Heart left ventricle (tissue), 16 donors: ENCODE measurements at places on chromosomes 2 and 18. TPM values are rescaled to one million over a fixed set of nuclear protein-coding genes. Genes with fewer than 3 reads are reported as not detected.

The INHBB gene
- 8.6 TPM for total RNA-seq

The VWC2L gene
- total RNA-seq = not detected

The HRH4 gene
- total RNA-seq = not detected

The CFAP210 gene
- total RNA-seq = not detected

The HTR2B gene
- total RNA-seq = 0.32 TPM

The IL36G gene
- not detected for total RNA-seq

The PLCL1 gene
- total RNA-seq = 79.8 TPM

The DSG4 gene
- total RNA-seq = not detected

The C2orf81 gene
- total RNA-seq = 2.3 TPM

The PARD3B gene
- 10.0 TPM for total RNA-seq

The CLHC1 gene
- total RNA-seq = 6.6 TPM

The DPYSL5 gene
- not detected for total RNA-seq

The NTSR2 gene
- total RNA-seq = 0.16 TPM

The ARHGAP28 gene
- total RNA-seq = 1.3 TPM

The ESPNL gene
- total RNA-seq = 1.2 TPM

The LCT gene
- total RNA-seq = not detected

The CFC1 gene
- total RNA-seq = not detected

The CDH19 gene
- 10.3 TPM for total RNA-seq

The SULT1C2 gene
- total RNA-seq = 2.9 TPM

The MYO5B gene
- total RNA-seq = 0.61 TPM

The RTP5 gene
- not detected for total RNA-seq

The POLR1A gene
- total RNA-seq = 25.2 TPM

The ABCG5 gene
- total RNA-seq = not detected

The SIX3 gene
- total RNA-seq = not detected

The TFCP2L1 gene
- 0.25 TPM for total RNA-seq

The HOXD12 gene
- not detected for total RNA-seq

The UNC80 gene
- total RNA-seq = not detected

The CCDC68 gene
- total RNA-seq = 2.0 TPM

The IMP4 gene
- 64.1 TPM for total RNA-seq

The PXDN gene
- total RNA-seq = 13.9 TPM

The LYPD1 gene
- total RNA-seq = 1.8 TPM

The CREG2 gene
- total RNA-seq = not detected

The KIF1A gene
- total RNA-seq = 1.6 TPM

The PGAP1 gene
- 8.4 TPM for total RNA-seq

The TMEM17 gene
- total RNA-seq = 1.2 TPM

The FAM228A gene
- total RNA-seq = not detected

The SLC8A1 gene
- total RNA-seq = 1,172 TPM

The SLC23A3 gene
- 0.12 TPM for total RNA-seq

The KLHL30 gene
- 25.4 TPM for total RNA-seq

The GALNT3 gene
- not detected for total RNA-seq

The DOK6 gene
- 2.3 TPM for total RNA-seq

The CYP27A1 gene
- total RNA-seq = 3.7 TPM

The SRD5A2 gene
- total RNA-seq = not detected

The NETO1 gene
- total RNA-seq = not detected

The GAL3ST2 gene
- not detected for total RNA-seq

The TLX2 gene
- not detected for total RNA-seq

The KCNE4 gene
- total RNA-seq = 1.5 TPM

The CLEC4F gene
- total RNA-seq = not detected

The ATIC gene
- total RNA-seq = 55.6 TPM

The TYMS gene
- total RNA-seq = not detected

The SP110 gene
- 7.8 TPM for total RNA-seq

The GULP1 gene
- 8.3 TPM for total RNA-seq

The POTEJ gene
- total RNA-seq = not detected

The TTN gene
- 2,894 TPM for total RNA-seq

The AP1S3 gene
- 0.35 TPM for total RNA-seq

The MALL gene
- 8.0 TPM for total RNA-seq

The PREB gene
- 44.8 TPM for total RNA-seq

The ICOS gene
- total RNA-seq = not detected

The IL1RN gene
- 0.30 TPM for total RNA-seq

The ITGA4 gene
- total RNA-seq = 0.69 TPM
